GM12878 (cell line): ENCODE measurements at places on chromosomes 7 and 10. TPM values are rescaled to one million over a fixed set of nuclear protein-coding genes. Genes with fewer than 3 reads are reported as not detected.

Gene CUL2
- 31.3 and 34.5 TPM in 2 replicates for total RNA-seq

Gene RADIL
- total RNA-seq, result 0.11 TPM in 1 of 2 replicates, not detected in the other

Gene NFKB2
- total RNA-seq, result 144 and 145 TPM in 2 replicates

Gene PLEKHS1
- not detected in 2 replicates for total RNA-seq

Gene SYCE1
- not detected in 2 replicates for total RNA-seq

Gene HTR7
- total RNA-seq, result not detected in 2 replicates

Gene FAM25A
- not detected in 2 replicates for total RNA-seq

Gene DPYSL4
- total RNA-seq, result 0.16 and 0.21 TPM in 2 replicates

Gene SLC13A4
- total RNA-seq, result not detected in 2 replicates

Gene PHYHIPL
- total RNA-seq, result 0.11 and 0.26 TPM in 2 replicates

Gene TEX36
- total RNA-seq, result not detected in 2 replicates

Gene ST8SIA6
- not detected in 2 replicates for total RNA-seq

Gene ARMC3
- not detected in 2 replicates for total RNA-seq

Gene IQUB
- total RNA-seq, result not detected in 2 replicates

Gene ARL4A
- total RNA-seq, result 1.9 and 2.8 TPM in 2 replicates

Gene CRHR2
- not detected in 2 replicates for total RNA-seq

Gene SOSTDC1
- not detected in 2 replicates for total RNA-seq

Gene ANKRD30A
- total RNA-seq, result 0.58 and 0.72 TPM in 2 replicates

Gene DNA2
- 34.8 and 41.8 TPM in 2 replicates for total RNA-seq

Gene CHST3
- total RNA-seq, result 0.13 and 0.15 TPM in 2 replicates

Gene NRAP
- total RNA-seq, result not detected in 2 replicates

Gene BMPER
- total RNA-seq, result not detected in 2 replicates

Gene CPSF4
- 56.3 and 56.9 TPM in 2 replicates for total RNA-seq

Gene FFAR4
- total RNA-seq, result not detected in 2 replicates

Gene NXPH1
- not detected in 2 replicates for total RNA-seq

Gene TMEM196
- total RNA-seq, result not detected in 2 replicates

Gene FAM20C
- total RNA-seq, result 0.08 and 0.44 TPM in 2 replicates

Gene FAM237B
- total RNA-seq, result not detected in 2 replicates

Gene LLCFC1
- not detected in 2 replicates for total RNA-seq

Gene SLC18A2
- total RNA-seq, result not detected in 2 replicates

Gene LBX1
- not detected in 2 replicates for total RNA-seq

Gene TCAF2
- total RNA-seq, result 2.7 and 3.0 TPM in 2 replicates

Gene POLL
- 21.6 and 25.4 TPM in 2 replicates for total RNA-seq

Gene OR2AE1
- 0.21 TPM in 1 of 2 replicates, not detected in the other for total RNA-seq

Gene CASD1
- total RNA-seq, result 11.4 and 11.8 TPM in 2 replicates

Gene CCDC172
- total RNA-seq, result not detected in 2 replicates

Gene PRKAR1B
- 31.8 and 41.2 TPM in 2 replicates for total RNA-seq

Gene TMEM26
- total RNA-seq, result not detected in 2 replicates

Gene MYO3A
- not detected in 2 replicates for total RNA-seq

Gene RPEL1
- total RNA-seq, result not detected in 2 replicates

Gene RNF32
- 3.2 and 3.7 TPM in 2 replicates for total RNA-seq

Gene PLPP4
- total RNA-seq, result 0.16 and 0.26 TPM in 2 replicates

Gene PMPCB
- total RNA-seq, result 80.6 and 84.1 TPM in 2 replicates

Gene GLI3
- total RNA-seq, result not detected in 2 replicates

Gene RASA4B
- total RNA-seq, result 12.7 and 14.8 TPM in 2 replicates

Gene GRID2IP
- total RNA-seq, result not detected in 2 replicates

Gene PGAM2
- total RNA-seq, result 0.24 TPM in 1 of 2 replicates, not detected in the other

Gene NUTM2E
- 0.58 and 0.90 TPM in 2 replicates for total RNA-seq

Gene FGFBP3
- 0.35 and 0.41 TPM in 2 replicates for total RNA-seq

Gene ELN
- total RNA-seq, result 0.08 and 0.19 TPM in 2 replicates

Gene GNAT3
- 4.3 and 5.8 TPM in 2 replicates for total RNA-seq

Gene OR2A7
- 1.5 and 2.3 TPM in 2 replicates for total RNA-seq

Gene ABI1
- total RNA-seq, result 50.3 and 51.4 TPM in 2 replicates

Gene SEMA3D
- not detected in 2 replicates for total RNA-seq

Gene NPTX2
- total RNA-seq, result not detected in 2 replicates

Gene C10orf143
- 2.5 and 2.8 TPM in 2 replicates for total RNA-seq

Gene AOC1
- not detected in 2 replicates for total RNA-seq

Gene NPSR1
- not detected in 2 replicates for total RNA-seq
